ENCODE measurements at places on chromosomes 4 and X.

- DNase-seq: peak; percentile 11
These were observed 134.2 kb downstream of the CHIC2 start for GRCh38 chr4:53929955-53930798.

- no peak for DNase-seq
These were observed 1.6 kb downstream of the FAT4 start for GRCh38 chr4:125316401-125316790.

GRCh38 chrX:68498508-68499379 lies at the start of gene YIPF6:
TSS of gene YIPF6 (plus strand) at chrX:68499051. CDS start at chrX:68499067, 16 bp downstream.
- peak; percentile 50 for DNase-seq

DNA sequence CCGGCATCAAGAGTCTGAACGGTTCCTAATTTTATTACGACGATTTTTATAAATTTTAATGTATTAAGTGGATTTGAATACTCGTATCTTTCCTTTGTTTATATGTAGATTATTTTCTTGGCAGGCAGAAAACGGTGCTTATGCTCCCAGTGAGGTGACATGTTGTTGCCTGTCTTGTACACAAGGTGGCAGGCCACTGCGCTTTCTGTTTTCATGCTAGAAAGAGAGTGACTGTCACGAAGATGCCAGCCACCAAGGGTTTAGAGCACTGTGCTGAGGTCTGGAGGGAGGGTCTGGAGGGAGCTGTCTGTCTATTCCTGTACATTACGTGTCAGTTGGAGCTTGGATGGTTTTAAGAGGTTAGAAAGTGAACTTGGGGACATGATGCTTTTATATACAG lies 87.7 kb downstream of the SHROOM2 start:
- no peak for DNase-seq

- no peak for DNase-seq
These were observed 282.4 kb upstream of the GPC4 start for GRCh38 chrX:133697656-133698055.

GRCh38 chr4:88814043-88814617 lies 116.5 kb upstream of the NAP1L5 start:
- no peak for DNase-seq

- DNase-seq: no peak
These were observed 189.2 kb downstream of the SHROOM3 start for GRCh38 chr4:76624241-76624681.

GRCh38 chrX:47645530-47645929 lies 4.8 kb downstream of the ELK1 start:
- no peak for DNase-seq

- no peak for DNase-seq
These were observed 202.0 kb downstream of the SLC4A4 start for GRCh38 chr4:71540749-71541269.

DNA sequence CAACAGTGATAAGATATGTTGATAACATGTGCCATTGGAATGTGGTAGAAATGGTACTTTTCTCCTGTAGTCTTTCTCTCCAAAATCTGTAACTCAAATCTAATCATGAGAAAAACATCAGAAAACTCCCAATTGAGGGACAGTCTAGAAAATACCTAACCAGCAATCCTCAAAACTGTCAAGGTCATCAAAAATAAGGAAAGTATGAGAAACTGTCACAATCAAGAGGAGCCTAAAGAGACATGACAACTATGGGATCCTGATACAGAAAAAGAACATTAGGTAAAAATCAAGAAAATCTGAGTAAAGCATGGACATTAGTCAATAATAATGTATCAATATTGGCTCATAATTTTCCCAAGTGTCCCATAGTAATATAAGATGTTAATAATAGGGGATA lies 124.5 kb upstream of the PPP1R2C start:
- DNase-seq: no peak

- no peak for DNase-seq
These were observed 353.1 kb upstream of the BOD1L1 start for GRCh38 chr4:13980317-13981310.

DNA sequence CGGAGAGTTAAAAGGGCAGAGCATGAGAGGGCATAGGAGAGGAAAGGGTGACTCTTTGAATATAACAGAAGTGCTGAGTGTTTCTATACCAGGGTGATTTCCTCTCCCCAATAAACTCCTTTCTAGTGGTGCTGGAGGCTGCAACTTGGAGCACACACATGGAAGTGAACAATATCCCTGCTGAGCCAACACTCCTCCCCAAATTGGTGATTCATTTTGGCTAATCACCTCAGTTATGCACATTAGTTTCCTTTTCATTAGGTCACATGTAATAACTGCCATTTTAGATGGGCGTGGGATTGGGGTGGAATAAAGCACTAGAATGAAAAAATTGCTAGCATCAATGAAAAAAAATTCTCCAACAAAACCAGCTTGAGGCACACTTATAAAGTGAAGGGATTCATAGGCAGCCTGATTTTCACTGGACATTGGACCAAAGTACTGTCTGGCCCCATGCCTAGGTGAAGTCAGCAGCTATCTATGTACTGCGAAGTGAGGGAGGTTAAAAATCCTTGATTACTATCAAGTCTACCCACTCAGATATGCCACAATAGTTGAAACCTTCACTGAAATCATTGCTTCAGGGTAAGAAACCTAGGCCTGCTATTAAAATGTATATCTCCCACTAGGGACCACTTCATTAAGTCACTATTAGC lies 174.0 kb downstream of the GLUD2 start:
- no peak for DNase-seq

DNA sequence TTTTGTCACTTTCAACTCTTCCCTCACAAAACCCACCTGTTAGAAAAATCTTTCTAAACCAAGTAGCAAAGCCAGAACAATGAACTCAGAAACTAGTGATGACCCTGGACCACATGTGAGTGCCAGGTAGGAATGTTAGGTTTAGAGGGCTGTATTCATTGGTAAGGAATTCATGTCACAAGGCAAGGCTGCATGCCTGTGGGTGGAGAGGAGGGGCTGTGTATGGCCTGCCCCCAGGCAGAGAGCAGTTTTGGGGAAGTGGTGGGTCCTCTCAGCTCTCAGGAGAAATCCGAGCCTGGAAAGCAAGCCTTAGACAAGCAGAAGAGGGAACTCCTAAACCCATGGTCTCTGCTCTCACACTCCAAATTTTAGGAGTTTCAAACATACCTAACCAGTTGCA lies 2.4 kb downstream of the RNF175 start:
- no peak for DNase-seq

GRCh38 chrX:48919947-48920717 lies 1.3 kb upstream of the PIM2 start:
- no peak for DNase-seq

Measured in activated T-helper 1 cell treated with anti-CD3 and anti-CD28 coated beads, Interleukin-2, amount 50 U/mL, for 16 hours (primary cell).